Nucleus accumbens (tissue), 56 donors: ENCODE measurements at places on chromosomes 13 and 19.

DNA sequence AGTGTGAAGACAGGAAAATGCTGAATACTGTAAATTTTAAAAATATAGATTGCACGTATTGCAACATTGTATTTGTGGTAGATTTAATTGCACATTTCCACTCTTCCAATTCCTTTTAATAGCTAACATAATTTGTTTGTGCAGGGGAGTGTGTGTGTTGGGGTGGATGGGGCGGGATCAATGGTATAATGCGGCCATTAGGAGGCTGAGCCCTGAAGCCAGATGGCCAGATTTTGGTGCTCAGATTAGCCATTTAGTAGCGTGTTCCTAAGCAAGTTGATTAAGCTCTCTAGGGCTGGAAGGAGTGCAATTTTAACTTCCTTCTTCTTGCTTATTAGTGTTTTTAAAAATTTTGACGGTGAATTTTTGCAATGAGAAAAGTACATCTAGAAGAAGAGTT, 5.8 kb downstream of the OXGR1 start:
- DNase-seq, result no peak

GRCh38 chr19:38929929-38930775, at the start of gene SARS2:
TSS of gene SARS2 (minus strand) at chr19:38930763. CDS start at chr19:38930736, 27 bp downstream.
- DNase-seq, result peak; percentile 91

DNA sequence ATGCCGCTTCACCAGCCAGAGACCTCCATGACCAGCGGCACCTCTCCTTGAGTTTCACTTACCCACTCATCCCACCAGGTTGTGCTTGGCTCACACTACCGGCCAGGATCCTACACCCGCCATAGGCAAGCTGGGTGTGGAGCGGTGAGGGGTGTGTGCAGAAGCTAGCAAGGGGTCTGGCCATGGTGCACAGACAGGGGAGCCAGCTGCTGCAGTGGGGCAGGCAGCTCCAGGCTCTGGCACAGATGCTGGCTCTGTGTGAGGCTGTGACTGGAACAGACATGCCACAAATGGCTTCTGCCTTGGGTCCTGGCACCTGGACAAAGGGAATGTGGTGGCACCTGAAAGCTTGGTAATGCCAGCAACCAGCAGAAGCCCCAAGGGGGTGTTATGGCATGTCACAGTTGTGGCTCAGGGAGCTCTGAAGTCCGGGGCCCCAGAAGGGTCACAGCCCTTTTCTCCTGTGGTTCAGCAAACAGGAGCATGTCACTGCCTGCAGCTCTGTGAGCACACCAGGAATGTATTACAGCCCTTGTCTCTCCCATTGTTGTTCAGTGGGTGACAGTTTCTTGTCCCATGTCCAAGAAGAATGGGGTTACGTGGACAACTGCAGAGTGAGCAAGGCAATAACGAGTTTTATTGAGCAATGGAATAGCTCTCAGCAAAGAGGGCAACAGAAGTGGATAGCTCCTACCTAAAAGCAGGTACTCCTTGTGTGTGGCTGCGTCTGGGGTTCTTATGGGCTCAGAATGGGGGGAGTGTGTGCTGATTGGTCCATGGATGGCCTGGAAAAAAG, 2791.0 kb upstream of the PCDH20 start:
- no peak for DNase-seq

- no peak for DNase-seq
Observed at GRCh38 chr19:21843081-21843480, 7.1 kb upstream of the ZNF43 start.
